Heart right ventricle (tissue), 16 donors: ENCODE measurements at places on chromosomes 3 and 15. TPM values are rescaled to one million over a fixed set of nuclear protein-coding genes. Genes with fewer than 3 reads are reported as not detected.

PYDC2 gene
- total RNA-seq, result not detected

FOXL2 gene
- not detected for total RNA-seq

- no peak for DNase-seq
- H3K4me1 ChIP-seq, result no peaks in the 10 kb centered on the region
- no peak overlapping the region for H3K27ac ChIP-seq
Measured at GRCh38 chr3:44045476-44046275, 196.0 kb upstream of the TOPAZ1 start.

- H3K27ac ChIP-seq, result no peak overlapping the region
- peaks cover 21% of the 10 kb centered on the region for H3K4me1 ChIP-seq
- DNase-seq, result no peak
Measured at GRCh38 chr3:155076888-155077287, 3.2 kb upstream of the MME start.
